ENCODE measurements at places on chromosomes 1 and 21.

GRCh38 chr21:42414928-42415769, 11.4 kb downstream of the UBASH3A start:
- DNase-seq = peak; percentile 19

GRCh38 chr1:38095454-38095931, 48.9 kb upstream of the POU3F1 start:
- no peak for DNase-seq

- peak; percentile 27 for DNase-seq
Observed at GRCh38 chr1:156693848-156694689, 11.3 kb downstream of the CRABP2 start.

DNA sequence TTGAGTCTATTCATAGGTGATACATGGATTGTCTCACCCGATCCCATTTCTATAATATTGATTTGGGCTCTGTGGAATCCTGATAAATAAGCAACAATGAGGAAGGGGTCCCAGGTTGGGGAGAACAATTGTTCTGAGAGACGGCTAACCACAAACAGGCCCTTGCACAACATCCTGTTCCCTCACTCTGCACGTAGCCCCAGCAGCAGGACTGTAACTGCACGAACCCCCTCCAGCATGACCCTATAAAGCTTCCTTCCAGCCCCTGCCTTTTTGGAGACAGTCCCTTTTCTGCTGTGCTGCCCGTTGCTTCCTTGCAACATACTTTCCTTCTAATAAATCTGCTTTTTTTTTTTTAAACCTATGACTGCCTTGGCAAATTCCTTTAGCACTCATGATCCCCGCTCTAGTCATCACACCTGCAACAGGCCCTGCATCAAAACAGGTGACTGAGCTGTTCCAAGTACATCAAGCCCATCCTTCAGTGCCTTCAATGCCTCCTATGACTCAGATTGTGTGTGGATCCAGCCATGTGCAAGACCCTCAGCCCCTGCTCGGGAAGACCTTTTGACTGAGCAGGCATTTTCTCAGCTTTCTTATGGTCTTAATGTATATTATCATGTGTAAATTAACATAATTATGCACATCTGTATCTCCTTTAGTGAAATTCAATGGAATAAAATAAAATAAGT, 63.7 kb upstream of the B3GALNT2 start:
- DNase-seq = no peak

DNA sequence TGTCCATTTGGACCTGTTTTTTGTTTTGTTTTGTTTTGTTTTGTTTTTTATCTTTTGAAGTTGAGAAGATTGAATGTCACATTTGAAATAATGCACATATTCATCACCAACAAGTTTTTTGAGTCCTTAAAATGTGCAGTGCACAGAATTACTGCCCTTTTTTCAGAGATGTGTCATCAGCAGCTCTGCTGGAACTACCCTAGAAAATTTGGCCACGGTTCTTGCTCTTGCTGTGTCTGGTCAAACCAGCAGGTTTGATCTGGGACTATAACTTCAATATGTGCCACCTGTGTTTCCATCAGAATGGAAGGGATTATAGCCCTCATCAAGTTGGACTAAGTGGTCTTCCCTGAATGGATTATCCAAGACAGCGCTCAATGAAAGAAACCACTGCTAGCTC, 24.1 kb upstream of the CNN3 start:
- DNase-seq = peak; percentile 34

DNA sequence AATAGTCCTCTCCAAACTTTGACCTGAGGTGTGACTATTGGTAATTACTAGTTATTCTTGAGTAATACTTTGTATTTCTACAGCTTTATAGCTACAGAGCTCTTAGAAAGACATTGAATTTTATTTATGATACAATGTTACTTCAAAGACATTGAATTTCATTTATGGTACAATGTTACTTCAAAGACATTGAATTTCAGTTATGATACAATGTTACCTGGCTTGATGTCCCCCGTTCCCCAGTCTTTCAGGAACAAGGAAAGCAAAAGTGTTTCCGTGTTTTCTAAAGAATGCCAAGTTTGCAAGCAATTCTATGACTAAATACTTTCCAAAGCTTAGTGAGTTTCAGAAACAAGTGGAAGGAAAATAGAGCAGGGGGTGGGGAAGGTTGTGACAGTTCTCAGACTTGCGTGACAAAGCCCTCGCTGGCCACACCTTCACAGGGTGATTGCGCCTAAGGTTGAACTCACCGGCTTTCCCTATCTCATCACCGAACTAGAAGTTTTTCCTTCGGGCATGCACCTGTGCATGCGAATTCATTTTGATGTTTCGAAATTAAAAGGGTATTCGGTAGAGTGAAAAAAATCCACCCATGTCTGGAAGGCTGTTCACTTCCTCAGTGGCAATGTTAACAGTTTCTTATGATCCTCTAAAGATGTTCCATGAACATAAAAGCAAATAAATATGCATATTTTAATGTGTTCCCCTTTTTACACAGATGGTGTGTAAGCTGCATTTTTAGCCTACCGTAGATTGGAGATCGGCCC, 909 bp upstream of the PAXBP1 start:
- peak; percentile 51 for DNase-seq

DNA sequence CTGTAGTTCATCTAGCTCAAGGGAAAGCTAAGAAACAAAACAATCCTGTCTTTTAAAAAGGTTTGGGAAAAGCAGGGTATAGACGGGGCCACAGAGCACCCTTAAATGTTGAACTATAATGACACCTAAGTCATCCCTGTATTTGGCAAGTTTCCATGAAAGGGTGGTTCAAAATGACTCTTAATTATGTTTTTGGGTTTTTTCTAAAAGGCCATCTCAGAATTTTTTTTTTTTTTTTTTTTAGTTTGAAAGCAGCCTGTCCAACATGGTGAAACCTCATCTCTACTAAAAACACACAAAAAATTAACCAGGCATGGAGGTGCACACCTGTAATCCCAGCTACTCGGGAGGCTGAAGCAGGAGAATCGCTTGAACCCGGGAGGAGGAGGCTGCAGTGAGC, 22.2 kb downstream of the TOMM20 start:
- no peak for DNase-seq

DNA sequence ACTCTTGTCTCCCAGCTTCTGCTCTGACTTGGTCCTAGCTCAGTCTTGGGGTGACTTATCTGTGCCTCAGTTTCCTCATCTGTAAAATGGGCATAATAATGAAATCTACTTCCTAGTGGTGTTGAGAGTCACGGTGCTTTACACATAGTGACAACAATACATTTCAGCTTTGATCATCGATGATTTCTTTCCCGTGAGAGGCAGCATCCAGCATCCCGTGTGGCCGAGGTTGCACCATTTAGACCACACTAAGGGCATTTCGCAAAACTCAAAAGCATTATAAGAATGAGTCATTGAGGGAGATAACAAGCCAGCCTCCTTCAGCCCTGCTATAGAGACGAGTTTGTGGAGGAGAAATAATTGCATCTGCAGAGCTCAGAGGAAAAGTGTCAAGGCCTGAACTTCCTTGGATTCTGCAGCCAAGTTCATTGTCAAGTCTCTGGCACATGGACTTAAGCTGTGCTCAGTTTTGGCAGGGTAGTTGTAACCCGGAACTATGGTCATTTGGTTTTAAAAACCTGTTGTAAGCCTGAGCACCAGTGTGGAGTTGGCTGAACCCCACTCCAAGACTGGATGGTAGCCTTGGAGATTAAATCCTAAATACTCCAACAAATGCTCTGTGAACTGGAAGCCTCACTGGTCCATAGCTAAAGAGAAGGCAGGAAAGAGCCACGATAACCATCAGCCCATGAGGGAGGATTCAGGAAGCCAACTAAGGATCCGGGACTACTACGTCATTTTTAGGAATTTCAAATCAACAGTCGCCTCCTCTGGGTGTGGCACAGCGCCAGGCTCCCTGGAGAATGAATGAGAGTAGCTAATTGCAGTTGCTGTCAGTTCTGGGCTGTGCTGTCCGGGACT, 64.2 kb downstream of the TCP10L start:
- DNase-seq = peak; percentile 98

GRCh38 chr1:182616130-182617013, 12.2 kb upstream of the RGS16 start:
- DNase-seq = peak; percentile 75

- DNase-seq = no peak
Observed at GRCh38 chr1:184895086-184895485, 79.2 kb downstream of the NIBAN1 start.

GRCh38 chr1:12063141-12064072, at the start of gene TNFRSF8:
TSS of gene TNFRSF8 (plus strand) at chr1:12063303. CDS start at chr1:12063599, 296 bp downstream.
- peak; percentile 23 for DNase-seq

DNA sequence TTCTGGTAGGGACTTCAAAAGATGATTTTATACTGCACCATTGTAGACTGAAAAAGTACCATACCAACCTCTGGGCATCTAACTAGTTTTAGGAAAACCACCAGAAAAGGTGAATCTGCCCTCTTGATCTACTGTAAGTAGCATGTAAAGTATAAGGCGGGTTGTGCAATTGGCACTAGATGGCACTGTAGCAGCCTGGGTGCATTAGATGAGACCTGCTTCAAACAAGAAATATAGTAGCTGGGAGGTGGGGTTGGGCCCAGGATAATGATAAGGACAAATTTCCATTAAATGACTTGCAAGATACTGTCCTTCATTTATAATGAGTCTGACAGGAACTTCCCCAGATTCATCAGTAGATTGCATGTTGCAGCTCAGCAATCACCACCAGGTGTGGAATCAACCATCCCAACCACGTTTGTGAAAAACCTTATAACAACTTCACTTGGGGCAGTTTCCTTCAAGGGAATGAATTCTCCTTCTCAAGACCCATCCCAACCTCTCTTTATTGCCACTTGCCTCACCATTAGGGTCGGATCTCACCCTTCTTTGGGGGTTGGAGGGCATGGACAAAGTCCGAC, 37.3 kb upstream of the IL10 start:
- peak; percentile 60 for DNase-seq

DNA sequence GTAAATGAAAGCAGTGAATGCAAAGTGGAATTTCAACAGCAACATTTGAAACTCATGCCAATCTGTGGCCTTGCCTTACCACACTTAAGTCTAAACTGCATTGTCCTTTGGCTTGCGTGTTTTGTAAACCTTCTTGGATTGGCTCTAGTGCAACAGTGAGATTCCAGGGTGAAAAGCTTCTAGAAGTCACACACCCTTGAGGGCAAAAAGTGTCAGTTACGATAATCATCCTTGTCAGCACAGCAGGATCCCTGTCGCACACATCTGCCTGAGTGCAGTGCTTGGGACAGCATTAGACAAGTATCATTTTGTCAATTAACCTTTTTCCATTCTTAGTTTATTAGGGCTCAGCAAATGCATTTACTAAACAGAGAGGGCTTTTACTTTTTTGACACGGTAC, 243.4 kb upstream of the PTBP2 start:
- DNase-seq = no peak

GRCh38 chr1:168664069-168664834, 64.8 kb downstream of the DPT start:
- DNase-seq = no peak

DNA sequence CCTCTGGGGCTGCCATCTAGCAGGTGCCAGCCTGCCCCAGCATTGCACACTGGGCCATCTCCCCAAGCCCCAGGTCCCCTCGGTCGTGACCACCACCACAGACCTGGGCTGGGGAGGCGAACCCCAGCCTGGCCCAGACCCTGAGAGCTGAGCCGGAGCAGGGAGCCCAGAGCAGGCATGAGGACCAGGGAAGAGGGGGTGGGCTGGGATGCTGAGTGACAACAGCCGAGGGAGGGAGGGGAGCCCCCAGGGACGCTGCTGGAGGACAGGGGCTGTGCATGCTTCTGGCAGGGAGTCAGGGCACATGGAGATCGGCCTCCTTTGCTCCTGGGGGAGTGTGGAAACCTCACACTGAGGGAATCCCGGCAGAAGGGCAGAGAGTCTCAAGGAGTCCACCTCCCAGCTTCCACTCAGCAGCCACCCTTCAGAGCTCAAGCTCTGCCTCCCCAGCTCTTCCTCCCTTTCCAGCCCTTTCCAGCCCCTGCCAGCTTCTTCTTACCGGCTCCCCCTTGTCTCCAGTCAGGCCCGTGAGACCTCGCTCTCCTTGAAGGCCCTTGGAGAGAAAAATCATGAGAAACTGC, 23.7 kb upstream of the PEF1 start:
- DNase-seq = no peak

GRCh38 chr1:204692841-204693356, 7.4 kb upstream of the LRRN2 start:
- no peak for DNase-seq

DNA sequence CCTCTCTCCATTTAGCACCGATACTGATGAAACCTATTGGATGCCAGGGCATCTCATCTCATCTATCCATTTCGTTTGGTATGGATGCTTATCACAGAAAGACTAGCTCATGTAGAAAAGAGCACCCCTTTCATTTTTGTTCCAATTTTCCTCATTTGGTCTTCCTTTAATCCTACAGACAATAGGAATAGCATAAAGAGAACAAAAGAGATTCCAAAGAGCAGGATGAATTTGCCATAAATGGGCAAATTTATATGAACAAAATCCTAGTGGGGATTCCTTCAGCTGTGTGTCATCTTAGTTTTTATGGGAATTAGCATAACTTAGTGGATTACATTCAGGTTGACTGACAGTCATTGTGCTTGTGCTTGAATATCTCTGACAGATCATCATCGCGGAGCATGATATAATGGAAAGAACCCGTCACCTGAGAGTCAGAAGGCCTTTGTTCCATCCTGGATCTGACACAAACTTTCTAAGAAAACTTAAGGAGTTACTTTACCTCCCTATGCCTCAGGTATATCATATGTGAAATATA, 777.5 kb upstream of the ADGRL2 start:
- DNase-seq = no peak

Measured in EH (cell line).